ENCODE measurements at places on chromosomes 3 and 15.

DNA sequence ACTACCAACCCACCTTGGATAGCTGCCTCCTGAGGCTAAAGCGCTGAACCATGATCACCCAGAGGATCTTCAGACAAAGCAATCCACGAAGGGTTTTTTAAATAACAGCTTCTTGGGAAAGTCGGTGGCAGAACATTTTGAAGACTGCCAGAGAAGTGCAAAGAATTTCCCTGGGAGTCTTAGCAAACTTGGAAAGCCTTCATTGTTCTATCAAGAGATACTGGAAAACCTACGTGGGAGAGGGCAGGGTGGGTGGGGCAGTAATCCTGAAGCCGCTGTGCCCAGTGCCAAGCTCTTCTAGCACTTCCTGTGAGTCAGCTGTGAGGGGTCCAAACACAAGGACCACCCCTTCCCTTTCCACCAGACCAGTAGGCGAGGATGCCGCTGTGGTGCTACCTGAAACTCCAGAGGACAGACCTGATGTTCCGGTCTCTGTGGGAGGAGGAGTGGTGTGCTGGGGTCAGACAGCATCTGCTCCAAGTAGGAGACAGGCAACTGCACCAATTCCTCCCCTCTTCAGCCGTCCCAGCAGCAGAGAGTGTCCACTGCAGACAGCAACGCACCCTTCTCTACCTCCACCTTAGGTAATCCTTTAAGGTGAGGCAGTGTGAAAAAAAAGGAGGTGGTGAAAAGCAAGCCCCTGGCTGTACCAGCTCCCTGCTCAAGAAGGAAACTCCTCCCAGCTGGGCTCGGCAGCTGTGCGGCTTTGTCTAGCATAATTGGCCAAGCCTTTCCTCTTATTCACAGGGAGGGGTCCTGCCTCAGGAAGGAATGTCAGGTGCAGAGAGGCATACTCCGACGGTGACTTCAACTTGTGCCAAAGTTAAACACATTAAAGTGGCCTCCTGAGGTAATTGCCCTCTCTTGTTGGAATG lies 99.0 kb downstream of the TMCC1 start:
- DNase-seq, result no peak

DNA sequence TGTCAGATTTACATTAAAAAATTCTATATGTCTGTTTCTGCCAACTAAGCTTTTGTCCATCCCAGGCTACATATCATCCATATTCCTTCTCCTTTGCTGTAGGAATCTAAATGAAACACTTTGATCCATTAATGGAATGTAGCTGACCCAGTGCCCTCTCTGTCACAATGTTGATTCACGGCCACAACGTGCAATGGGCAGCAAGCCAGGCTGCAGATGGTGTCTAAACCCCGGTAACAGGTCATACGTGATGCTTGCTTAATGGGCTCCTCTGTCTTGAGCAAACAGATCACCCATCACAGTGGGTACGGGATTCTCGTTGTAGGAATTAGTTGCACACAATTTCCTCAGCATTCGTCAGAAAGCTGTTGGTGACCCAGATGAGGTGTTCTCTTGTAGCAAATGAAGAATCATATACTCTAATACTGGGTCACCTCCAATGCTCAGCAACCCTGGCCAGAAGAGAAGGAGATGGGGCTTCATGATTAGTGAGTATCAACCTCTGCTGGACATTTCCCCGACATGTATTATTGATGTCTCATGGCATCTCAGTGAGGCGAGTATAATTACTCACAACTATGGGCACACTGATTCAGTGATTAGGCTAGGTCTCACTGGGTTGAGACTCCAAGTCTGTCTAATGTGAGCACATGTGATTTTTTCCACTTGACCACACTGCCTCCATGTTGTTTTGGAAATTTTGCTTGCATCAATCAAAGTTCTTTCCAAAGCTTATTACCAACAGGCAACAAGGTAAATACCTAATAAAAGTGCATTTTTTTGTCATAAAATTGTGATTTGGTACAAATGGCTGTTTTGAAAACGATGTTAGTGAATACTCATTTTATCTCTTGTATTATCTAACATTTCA lies 12.9 kb upstream of the DCBLD2 start:
- DNase-seq, result no peak

DNA sequence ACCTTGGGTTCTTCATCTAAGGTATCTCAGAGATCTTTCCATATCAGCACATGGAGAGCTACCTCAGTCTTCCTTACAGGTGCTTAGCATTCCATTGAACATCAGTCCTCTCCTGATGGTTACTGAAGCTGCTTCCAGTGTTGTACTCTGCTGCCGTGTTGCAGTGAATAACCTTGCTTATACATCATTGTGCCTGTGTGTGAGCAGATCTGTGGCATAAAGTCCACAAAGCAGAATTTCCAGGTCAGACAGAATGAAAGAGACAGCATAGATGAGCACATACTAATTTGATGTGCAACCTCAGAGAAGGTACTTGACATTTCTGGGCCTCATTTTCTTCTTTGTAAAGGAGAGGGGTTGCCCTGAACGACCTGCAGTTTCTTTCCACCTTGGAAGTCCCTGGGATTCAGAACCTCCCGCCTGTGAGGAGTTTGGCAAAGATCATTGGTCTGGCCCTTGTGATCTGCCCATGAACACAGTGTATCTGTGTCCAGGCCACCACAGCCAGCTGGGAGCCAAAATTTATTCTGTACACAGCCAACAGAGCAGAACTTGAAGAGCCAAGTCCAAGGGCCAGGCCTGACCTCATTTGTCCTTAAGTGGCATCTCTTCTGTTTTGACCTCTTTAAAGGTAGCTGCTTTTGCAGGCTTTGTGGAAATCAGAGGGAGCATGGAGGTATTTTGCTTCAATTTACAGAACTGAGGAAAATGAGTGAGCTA lies 57.2 kb upstream of the SLC7A14 start:
- DNase-seq, result no peak

DNA sequence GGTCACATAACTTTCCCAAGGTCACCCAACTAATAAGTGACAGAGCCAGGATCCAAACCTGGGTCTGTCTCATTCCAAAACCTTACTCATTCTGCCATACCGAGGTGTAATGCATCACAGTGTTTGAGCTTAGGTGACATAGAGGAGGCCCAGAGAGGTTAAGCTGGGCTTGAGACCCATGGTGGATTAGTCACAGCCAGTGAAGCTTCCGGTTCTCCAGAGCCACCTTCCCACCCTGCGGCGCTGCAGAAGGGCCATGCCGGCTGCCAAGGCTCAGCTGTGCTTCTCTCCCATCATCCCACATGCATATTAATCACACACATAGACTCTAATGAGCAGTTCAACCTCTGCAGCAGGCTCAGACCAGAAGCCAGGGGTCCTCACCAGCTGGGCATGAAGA lies 42.2 kb downstream of the SPSB4 start:
- DNase-seq, result no peak

DNA sequence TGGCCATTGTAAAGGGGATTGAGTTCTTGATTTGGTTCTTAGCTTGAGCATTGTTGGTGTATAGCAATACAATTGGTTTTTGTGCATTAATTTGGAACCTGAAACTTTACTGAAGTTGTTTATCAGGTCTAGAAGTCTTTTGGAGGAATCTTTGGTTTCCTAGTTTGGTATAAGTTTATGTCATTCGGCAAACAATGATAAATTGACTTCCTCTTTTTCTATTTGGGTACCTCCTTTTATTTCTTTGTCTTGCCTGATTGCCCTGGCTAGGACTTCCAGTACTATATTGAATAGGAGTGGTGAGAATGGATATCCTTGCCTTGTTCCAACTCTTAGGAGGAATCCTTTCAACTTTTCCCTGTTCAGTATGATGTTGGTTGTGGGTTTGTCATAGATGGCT lies 32.1 kb downstream of the SPESP1 start:
- no peak for DNase-seq

- no peak for DNase-seq
Observed at GRCh38 chr3:5275529-5275928, 88.0 kb downstream of the EDEM1 start.

GRCh38 chr3:170889132-170889531 lies 19.1 kb upstream of the RPL22L1 start:
- DNase-seq, result no peak

- no peak for DNase-seq
Observed at GRCh38 chr3:14509796-14510100, 30.4 kb downstream of the GRIP2 start.

GRCh38 chr3:138899351-138899991 lies 47.5 kb downstream of the FOXL2 start:
- no peak for DNase-seq

GRCh38 chr3:170372190-170372879 lies 14.8 kb downstream of the SKIL start:
- DNase-seq, result no peak

- DNase-seq, result no peak
Observed at GRCh38 chr3:139519998-139520737, 19.4 kb downstream of the RBP1 start.

GRCh38 chr15:89127054-89127702 lies 38.9 kb downstream of the ABHD2 start:
- DNase-seq, result no peak

DNA sequence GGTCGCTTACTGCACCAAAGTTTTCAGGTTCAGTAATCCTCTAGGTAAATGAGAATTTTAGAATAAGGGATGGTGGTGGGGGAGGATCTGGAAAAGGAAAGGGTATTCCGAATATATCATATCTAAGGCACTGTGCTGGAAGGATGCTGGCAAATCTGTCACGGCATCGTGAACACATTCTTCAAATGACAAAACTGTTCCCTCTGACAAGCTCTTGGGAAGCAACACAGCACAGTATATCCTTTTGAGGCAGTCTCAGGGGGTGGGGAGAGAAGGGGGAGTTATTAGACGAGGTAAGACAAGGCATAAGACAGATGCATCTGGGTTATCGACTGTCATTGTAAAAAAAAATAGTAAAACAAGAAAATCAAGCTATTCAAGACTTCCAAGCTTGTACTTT lies 289.6 kb upstream of the LRRN1 start:
- DNase-seq, result no peak

GRCh38 chr3:75938921-75939320 lies 153.6 kb upstream of the ZNF717 start:
- DNase-seq, result no peak

DNA sequence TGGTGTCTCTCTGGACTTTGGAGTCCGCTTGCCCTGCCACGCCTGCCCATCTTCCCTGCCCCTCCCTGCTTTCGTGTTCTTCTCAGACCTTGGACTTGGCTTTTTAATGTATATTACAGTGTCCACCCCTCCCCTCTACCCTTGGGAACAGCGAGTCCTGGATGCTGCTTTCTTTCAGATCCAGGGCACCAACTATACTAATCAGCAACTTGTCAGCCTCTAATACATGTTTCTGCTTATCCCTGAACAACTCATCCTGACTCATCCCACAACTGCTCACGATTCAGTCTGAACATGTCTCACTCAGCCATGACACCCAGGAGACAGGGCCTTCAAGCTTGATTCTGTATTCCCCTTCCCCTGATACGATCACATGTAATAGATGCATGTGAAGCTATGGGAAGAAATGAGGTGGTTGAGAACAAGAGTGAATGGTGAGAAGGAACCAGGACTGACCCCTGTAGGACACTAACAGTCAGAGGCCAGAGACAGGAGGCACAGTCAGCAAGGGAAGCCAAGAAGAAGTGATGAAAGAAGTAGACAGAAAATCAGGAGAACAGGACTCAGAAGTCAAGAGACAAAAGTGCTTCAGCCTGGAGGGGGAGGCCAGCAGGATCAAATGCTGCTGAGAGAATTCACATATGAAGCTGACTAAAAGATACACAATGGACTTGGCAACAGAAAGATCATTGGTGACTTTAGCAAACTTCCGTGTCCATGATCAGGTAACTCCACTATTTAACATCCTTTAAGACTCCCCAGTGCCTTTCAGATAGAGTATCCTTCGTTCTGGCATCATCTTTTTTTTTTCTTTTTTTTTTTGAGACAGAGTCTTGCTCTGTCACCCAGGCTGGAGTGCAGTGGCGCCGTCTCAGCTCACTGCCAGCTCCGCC lies 35.4 kb downstream of the BCL2L10 start:
- DNase-seq, result no peak

DNA sequence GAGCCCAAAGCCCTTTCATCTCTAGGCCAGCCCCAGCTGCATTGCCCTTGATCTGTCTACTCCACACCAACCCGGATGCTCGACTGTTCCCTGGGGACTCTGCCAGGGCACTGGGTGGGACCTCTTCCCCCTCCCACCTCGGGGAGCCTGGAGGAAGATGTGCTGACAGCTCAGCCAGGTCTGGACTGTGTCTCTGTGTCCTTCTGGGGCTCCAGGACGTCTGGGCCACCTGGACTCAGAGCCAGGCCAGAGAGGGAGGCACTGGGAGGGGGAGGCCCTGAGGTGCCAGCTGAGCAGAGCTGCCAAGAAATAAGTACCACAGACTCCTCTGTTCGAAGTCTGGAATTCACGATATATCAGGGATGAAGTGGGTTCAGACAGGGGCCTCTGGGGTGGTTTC lies 5.8 kb upstream of the HCN4 start:
- no peak for DNase-seq

GRCh38 chr3:144433006-144433405 lies 461.4 kb downstream of the DIPK2A start:
- DNase-seq, result no peak

DNA sequence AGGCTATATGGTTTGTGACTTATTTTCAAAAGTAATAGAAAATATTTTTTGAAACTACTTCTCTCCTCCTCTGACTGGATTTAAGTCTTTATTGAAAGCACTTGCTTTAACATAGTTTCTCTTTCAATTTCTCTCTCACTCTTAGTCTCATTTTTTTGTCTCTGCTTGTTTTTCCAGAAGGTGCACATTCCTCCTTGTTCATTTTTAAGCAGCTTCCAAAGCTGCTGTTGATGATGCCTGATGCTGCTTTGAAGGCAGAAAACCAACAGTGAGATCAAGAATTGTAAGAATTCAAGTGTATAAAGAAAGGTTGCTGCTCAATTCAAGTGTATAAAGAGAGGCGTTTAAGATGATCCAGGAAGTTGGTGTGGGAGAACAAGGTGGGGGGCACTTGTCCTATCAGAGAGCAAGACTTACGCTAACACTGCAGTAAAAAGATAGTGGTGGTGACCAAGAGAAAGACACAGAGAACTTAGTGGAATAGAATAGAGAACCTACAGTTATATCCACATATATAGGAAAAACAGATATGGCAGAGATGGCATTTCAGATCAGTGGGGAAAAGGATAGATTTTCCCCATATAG lies 12.1 kb downstream of the NR2C2 start:
- DNase-seq, result no peak

All from stimulated activated CD8-positive, alpha-beta memory T cell treated with anti-CD3 and anti-CD28 coated beads, Interleukin-4, amount 100 ng/mL, for 1 hour (primary cell).